NCI-H2081 treated with DMSO at 0.1 percent for 48 hours (cell line): ENCODE measurements at places on chromosomes 2 and 18.

- DNase-seq, result no peak
Observed at GRCh38 chr2:67799886-67800285, 262.9 kb downstream of the C1D start.

GRCh38 chr2:145273840-145274239 is 753.9 kb upstream of the ZEB2 start:
- no peak for DNase-seq

GRCh38 chr18:62556397-62556796 is 33.6 kb downstream of the ZCCHC2 start:
- DNase-seq, result no peak

DNA sequence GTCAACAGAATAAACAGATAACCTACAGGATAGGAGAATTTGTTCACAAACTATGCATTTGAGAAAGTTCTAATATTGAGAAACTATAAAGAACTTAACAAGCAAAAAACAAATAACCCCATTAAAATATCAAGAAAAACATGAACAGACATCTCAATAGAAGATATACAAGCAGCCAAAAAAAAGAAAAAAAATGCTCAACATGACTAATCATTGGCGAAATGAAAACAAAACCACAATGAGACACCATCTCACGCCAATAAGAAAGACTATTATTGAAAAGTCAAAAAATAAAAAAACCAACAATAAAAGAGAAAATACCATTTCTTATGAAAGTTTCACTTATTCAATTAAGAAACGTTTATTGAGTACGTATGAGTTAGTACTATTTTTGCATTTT is 800.5 kb downstream of the CBLN2 start:
- no peak for DNase-seq

DNA sequence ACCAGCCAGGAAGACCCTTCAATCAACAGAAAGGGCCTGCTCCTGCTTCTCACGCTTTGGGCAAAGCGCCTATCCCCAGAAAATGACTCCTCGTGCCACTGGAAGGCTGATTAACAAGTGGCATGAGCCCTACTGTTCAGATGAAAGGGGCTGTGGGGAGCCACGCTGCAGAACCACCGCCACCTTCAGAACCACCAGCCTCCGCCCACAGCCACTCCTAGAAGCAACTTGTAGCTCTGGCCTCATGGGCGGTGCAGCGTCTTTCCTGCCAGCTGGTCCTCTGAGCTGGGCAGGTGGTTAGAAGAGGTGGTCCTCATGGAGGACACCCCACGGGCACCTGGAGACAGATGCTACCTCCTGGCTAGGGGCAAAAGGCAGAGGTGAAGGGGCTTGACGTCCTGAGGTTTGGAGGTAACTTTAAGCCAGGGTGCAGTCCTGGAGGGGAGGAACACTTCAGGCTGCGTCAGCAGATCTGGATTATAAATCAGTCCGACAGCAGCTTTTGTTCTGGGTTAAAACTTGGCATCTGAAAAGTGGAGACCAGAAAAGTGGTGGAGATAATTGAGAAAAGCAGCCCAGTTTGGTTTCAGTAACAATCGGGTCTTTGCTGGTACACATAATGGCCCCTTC is 861 bp upstream of the SEMA4C start:
- DNase-seq, result peak; percentile 15

GRCh38 chr2:24920809-24921441 is 888 bp upstream of the ADCY3 start:
- DNase-seq, result no peak

- DNase-seq, result no peak
Observed at GRCh38 chr2:238097988-238098871, 1.9 kb upstream of the ESPNL start.

DNA sequence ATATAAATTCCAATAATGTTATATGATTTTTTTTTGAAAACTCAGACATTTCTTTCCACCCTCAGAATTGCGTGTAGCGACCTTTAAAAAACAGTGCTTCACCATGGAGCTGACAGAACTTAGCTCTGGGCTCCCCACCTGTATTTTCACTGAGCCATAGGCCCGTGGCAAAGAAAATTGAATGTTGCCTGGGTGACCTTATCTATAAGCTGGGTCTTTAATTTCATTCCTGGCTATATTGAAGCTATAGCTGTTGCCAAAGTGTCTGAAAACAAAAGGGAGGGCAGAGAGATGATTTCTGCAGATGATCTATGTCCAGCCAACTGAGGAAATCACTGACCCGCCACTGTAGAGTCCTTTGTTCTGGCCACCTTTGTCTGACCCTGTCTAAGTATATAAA is 411.7 kb downstream of the PTPRM start:
- DNase-seq, result no peak

DNA sequence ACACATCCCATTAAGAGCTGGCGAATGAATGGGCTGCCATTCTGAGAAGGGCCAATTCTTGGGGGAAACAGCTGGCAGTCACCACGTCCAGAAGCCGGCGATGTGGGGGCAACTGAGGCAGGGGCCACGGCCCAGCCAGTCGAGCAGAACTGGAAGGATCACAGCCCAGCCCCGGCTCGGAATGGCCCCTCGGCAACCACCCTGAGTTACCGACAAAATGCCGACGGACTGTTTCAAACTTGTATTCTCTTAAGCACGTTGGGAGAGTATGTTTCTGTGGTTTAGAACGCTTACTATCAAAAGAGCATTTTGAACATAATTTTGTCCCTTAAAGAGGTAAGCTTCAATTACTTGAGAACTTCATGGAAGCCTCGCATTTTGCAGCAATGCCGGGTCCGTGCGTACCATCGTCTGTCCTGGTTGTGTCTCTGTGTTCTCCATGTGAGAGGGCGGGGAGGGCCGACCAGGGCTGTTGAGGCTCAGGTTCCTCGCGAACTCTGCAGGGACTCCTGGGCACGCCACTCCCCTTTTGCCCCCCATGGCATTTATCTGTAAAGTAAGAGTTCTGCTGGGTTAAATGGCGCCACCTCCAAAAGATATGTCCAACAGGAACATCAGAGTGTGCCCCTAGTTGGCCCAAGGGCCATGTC is 155.9 kb downstream of the TWIST2 start:
- no peak for DNase-seq

- DNase-seq, result no peak
Observed at GRCh38 chr18:58534535-58535301, 94.2 kb downstream of the ALPK2 start.

DNA sequence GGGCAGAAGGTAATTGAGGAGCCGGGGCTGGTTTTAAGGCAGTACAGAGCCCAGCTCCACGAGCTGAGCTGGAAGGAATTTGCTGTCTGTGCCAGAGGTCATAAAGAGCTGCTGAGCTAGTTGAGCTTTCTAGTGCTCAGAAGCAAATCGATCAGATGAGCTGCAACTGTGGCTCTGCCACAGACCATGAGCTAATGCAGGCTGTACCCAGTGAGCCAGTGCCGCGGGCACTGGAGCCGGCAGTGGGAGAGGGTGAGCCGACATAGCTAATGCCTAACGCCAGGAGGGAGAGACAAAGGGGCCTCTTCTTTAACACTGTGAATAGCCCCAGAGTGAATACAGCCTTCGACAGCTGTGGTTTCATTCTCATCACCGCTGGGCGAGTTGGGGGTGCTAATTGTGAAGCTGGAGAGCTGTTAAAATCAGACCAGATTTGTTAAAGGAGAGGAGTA is 410.1 kb upstream of the TCF4 start:
- DNase-seq, result no peak

GRCh38 chr2:111702119-111702803 is 181.7 kb downstream of the ANAPC1 start:
- peak; percentile 3 for DNase-seq

DNA sequence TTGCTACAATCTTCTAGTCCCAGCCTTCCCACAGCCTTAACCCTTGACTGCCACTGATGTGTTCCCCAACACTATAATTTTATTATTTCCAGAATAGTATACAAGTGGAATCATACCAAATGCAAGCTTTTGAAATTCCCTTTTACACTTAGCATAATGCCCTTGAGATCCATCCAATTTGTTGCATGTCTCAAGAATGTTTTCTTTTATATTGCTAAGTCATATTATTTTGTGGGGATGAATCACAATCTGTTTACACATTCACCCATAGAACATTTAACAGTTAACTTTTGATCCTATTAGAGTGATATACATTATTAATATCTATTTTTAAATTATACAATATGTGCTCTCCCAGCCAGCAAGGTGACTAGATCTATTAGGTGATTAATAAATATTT is 74.3 kb upstream of the KYNU start:
- no peak for DNase-seq

DNA sequence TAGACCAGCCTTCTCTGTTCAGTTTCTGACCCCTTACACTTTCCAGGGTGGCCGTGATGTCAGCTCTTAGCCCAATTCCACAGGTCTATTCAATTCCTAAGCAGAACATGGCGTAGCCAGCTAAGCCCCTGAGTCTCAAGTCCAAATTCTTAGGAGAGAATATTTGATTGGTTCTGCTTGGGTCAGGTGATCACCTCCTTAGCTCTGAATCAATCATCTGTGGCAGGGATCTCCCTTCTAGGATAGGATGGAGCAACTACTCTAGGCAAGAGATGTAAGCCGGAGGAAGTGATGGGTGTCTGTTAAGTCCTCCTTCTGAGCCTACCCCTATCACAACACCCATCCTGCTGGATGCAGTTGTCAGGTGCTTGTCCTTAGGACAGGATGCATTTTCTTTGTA is 11.1 kb downstream of the UCN start:
- no peak for DNase-seq

DNA sequence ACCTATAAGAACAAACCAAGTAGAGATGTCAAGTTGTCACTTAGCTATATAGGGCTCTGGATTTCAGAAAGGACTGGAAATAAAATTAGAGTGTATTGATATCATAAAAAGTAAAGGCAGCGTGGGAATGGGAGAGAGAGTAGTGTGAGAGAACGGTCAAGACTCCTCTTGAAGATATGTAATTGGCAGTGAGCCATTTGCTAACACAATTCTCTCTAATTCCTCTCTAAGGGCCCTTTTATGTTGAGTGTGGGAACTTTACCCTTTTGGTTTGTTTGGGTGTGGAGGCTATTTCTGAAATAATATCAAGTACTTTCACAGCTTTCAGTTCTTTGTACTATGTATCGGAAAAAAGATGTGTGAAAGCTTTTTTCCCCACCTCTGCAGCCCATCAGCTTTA is 196.8 kb downstream of the LRRTM4 start:
- no peak for DNase-seq

- DNase-seq, result no peak
Observed at GRCh38 chr2:468648-469336, 180.9 kb upstream of the ALKAL2 start.

DNA sequence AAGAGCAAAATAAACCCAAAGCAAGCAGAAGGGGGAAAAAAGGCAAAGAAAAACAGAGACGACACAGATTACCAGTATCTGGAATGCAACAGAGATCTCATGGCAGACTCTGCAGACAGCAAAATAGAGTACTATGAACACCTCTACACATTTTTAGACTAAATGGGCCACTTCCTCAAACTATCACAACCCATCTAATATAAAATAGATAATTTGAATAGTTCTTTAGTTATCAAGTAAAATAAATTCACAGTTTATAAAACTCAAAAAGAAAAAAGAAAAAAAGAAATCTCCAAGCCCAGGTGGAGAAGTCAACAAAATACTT is 16.6 kb downstream of the SESTD1 start:
- no peak for DNase-seq

DNA sequence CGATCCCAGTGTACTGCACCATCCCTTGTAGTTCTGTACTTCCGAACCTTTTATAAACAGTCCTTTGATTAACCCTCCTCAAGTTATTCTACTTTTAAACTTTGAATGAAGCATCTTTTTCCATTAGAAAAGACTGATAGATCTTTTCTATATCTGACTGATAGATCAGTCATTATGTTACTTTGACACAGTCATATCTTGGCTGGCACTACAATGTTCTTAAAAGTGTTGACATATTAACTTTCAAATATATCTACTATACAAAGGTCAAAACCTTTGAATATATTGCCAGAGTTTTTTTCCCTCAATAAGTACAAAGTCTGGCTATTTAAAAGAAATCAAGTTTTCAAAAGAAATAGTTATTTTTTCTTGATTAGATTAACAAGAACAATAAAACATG is 35.4 kb upstream of the NABP1 start:
- DNase-seq, result no peak
